ENCODE measurements at places on chromosomes 5 and 9.

DNA sequence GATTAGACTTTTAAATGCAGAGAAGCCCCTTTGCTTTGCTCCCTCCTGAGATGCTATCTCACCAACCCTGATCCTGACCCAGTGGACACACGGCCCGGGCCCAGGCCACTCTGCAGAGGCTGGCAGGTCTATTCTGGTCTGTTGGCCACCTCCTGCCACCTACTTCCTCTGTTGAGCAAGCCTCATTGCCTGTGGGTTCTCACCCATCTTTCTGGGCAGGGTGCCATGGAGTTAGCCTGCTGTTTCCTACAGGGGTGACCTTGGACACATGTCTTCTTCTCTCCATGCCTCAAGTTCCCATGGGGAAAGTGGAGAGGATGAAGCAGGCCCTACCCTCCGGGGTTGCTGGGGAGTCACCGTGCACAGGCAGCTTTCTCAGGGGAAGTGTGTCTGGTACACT lies 266.2 kb upstream of the IRX1 start:
- DNase-seq, result no peak

- no peak for DNase-seq
Measured at GRCh38 chr9:121048175-121048574, 1.9 kb downstream of the C5 start.

GRCh38 chr9:113596616-113597320 lies 133.2 kb downstream of the RGS3 start:
- no peak for DNase-seq

DNA sequence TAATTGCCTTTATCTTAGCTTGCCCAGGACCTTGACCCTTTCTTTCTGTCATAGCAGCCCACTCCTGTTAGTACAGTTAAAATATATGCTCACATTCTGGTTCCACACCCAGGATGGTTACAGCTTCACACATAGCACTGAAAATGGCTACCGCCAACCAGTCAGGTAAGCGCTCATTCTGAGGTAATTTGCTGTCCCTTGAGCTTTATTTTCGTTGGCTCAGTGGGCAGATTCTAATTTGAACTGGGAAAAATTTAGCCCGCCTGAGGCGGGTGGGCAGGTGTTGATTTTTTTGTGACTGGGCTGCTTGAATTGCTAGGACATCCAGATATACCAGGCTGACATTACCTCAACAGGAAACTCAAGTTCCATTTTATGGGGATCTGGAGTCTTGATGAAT lies 137.5 kb downstream of the KCTD16 start:
- no peak for DNase-seq

- DNase-seq, result no peak
Measured at GRCh38 chr9:38339087-38339486, 53.4 kb upstream of the ALDH1B1 start.

DNA sequence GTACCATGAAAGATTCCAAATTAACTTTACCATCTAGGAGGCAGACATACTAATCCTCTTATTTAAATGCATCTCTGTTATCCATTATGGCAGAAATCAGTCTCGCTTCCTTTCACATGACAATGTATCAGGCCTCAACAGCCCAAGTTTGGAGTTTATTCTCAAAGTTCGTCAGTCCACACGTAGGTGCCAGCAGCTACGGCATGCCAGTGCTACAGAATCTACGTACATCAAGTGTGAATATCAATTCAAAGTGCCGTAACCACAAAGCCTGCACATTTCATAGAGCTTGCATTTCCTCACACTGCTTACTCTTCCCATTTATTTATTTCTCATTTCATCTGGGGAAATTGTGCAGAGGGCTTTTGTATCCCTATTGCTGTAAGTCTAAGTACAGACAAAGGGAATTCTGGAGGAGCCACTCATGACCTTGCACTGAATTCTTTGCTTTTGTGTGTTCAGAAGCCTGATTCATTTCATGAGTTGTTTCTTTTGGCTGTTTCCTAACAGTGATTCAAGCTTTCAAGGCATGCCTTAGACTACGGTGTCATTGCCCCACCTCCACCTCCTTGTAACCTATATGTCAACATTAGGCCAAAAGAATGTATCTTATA lies 10.0 kb downstream of the ENC1 start:
- no peak for DNase-seq

DNA sequence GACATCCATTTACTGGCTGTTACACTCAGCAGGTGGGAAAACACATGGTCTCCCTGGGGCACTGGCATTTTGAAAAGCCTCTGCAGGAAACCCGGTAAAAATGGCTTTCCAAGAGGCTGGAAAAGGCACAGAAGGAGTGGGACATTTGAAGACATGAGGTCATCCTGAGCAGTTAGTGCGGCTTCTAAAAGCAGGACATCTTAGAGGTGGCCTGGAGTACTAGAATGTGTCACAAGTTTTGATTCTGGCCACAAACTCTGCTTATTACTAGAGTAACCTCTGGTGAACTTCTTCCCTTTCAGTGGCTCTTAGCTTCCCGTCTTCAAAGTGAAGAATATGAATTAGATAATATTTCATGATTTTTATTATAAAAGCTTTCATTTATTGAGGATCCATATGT lies 423.0 kb upstream of the BRINP1 start:
- no peak for DNase-seq

DNA sequence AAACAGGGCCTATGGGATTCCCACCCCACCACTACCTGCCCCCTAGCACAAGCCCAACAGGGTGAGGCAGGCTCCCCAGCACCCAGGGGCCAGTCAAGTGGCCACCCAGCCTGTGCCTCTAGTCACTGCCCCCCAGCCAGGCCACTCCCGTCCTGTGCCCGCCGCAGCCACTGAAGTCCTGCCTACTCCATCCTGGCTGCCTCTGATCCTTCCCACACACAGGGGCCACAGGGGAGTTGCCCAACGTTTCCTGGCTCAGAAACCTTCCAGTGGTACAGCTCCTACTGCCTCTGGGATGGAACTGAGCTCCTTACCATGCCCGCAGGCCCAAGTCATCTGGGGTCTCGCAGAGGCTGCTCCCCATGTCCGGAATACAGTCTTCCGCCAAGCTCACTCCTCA lies 70.2 kb upstream of the STXBP1 start:
- no peak for DNase-seq

DNA sequence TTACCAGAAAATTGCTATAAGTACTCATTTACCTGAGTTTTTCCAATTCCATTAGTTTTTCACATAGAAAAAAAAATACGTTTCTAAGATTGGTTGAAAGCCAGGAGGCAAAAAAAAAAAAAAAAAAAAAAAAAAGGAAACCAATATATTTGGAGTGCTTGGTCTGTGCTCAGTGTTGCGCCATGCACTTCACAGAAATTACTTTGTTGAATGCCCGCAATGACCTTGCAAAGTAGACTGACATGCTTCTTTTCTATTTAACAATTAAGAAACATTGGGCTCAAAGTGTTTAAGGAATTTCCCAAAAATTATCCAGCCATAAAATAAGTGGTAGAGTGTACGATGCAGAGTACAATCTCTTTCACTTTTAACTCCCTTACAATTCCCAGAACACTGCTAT lies 65.2 kb upstream of the PAPPA start:
- no peak for DNase-seq
